Stimulated activated CD4-positive, alpha-beta T cell treated with anti-CD3 and anti-CD28 coated beads, Interleukin-1b, Interleukin-23, amount 100 ng/mL, for 1 hour (primary cell): ENCODE measurements at places on chromosomes 11 and 22.

- no peak for DNase-seq
Observed at GRCh38 chr11:121762820-121763219, 310.1 kb upstream of the SORL1-AS1 start.

DNA sequence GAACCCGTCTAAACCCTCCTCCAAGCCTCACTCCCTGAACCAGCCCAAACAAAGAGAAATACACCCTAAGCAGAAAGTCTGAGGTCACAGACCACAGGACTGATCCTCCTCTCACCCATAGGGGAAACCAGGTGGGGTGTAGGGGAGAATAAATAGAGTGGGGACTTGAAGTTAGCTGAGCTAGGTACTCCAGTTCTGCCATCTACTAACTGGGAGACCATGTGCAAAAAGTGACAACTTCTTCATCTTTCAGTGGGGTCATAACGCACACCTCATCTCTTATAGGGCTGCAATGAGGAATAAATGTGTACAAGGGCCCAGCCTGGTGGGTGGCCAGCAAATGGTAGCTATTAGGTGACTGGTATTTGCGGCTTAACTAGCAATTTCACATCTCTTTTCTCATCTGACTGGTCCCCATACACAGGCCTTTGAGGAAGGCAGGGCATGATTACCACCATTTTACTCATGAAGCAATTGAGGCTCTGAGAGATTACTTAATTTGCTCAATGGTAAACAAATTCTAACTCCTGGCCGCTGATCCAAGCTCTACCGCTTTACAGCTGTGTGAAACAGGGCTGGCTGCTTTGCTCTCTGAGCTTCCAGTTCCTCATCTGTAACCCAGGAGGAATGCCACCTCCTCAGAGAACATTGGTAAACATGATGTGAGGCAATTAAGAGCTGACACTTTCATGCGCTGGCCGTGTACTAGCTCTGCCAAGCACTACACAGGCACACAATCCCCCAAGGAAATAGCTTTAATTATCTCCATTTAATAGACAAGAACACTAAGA, 16.6 kb downstream of the TBC1D10A start:
- DNase-seq = no peak

DNA sequence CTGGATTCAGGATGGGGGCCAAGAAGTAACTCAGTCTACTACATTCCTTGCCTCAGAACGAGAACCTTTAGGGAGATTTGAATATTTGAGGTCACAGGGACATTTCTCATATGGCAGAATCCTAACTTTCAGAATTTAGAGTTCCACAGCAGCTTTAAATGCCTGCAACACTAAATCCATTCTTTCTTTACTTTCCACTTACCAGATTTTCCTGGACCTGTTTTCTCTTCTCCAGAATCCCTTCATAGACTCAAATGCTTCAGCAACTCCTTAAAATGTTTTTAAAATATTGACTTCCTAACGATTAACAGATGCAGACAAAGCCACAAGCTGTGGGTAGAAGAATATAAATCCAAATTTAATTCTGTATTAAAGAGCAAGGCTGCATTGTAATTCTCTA, 63.1 kb downstream of the PRSS23 start:
- DNase-seq = no peak

DNA sequence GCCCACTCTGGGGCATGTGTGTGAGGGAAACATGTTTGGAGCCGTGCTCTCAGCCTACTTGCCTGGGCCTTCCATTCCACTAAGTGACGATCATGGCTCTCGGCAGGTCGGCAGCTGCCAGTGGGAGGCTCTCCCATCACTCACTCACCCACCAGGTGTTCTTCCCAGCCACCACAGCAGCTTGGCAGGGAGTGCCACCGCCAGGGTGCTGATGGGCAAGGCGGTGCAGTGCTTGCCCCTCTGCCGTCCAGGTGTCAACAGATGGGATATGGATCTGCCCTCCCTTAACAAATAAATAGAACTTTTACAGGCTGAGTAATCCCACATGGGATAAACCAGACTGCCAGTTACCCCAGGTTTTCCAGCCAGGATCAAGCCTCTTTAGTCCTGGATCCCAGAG, 205.5 kb upstream of the TMEM45B start:
- DNase-seq = no peak

- DNase-seq = no peak
Observed at GRCh38 chr22:49522582-49523373, 304.9 kb downstream of the BRD1 start.

- no peak for DNase-seq
Observed at GRCh38 chr11:100932474-100933100, 197.0 kb downstream of the PGR start.

- DNase-seq = no peak
Observed at GRCh38 chr22:22712092-22712658, 67.8 kb downstream of the GGTLC2 start.

DNA sequence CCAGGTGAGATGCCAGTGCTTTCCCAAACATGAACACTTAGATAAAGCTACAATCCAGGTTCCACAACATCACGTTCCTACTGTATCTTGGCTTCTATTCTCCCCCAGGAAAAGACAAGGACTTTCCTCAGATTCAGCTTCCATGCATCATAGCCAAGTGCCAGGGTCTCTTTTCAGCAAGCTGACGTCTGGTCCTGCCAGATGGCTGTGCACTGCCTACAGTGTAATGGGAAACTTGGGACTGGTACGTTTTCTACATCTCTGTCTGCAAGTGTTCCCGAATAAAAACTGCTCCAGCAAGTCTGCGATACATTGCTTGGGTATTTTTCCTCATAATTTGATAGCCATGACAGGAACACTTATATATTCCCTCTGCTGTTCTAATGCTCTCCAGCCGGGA, 412.5 kb downstream of the FAM181B start:
- DNase-seq = no peak

DNA sequence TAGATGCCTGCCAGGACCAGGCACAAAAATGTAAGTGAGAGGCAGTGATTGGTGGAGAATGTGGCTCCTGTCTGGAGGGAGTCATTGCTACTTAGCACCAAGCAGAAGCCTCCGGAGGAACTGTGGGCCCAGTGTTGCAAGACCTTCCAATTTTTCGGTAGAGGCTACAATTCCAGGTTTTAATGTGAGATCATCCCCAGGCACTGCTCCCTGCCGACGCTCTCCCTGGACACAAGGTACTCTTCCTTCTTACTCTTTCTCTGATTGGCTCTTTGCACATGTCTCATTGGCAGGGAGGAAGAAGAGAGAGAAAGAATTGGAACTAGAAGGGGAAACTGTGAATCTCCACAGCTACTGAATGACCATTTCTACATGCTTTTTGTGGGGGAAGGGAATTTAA, 53.7 kb upstream of the EP300 start:
- no peak for DNase-seq
